ENCODE measurements at places on chromosomes 5 and 9. TPM values are rescaled to one million over a fixed set of nuclear protein-coding genes. Genes with fewer than 3 reads are reported as not detected.

DNA sequence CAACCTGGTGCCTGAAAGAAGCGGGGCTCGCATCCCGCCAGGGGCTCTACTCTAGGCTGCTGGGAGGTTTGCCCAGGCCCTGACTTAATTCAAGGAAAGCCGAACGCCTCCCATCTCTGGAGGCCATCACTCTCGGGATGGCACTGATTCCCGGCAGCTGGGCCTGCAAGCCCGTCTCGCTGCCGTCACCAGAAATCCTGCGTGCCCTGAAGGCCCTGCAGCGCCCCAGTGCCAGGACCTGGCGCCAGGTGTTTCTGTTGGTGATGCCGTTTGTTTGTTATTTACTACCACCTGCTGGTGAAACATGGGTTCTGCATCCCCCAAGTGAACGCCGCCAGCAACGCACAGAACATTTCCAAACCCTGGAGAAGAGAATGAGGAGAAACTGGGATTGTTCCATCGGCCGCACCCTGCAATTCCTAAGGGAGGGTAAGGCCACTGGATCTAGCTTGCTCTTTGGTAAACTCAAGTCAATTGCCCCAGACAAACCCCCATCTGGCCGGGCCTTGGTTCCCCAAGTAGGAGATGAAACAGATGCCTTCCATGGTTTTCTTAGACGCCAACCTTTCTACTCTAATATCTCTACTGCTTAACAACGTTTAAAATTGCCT is 77.9 kb downstream of the AK8 start:
- peak; percentile 69 for DNase-seq

The INSL6 gene
- not detected for total RNA-seq

The PRSS3 gene
- total RNA-seq: not detected

GRCh38 chr9:110220809-110221208 is 12.8 kb upstream of the C9orf152 start:
- no peak for DNase-seq

- DNase-seq: no peak
Measured at GRCh38 chr9:134616341-134616740, 25.3 kb upstream of the COL5A1 start.

The FST gene
- total RNA-seq: 1.1 TPM

- DNase-seq: no peak
Measured at GRCh38 chr5:141632650-141633049, 4.0 kb downstream of the HDAC3 start.

GRCh38 chr9:107043886-107044285 is 180.9 kb downstream of the ZNF462 start:
- no peak for DNase-seq

The GMCL2 gene
- not detected for total RNA-seq

DNA sequence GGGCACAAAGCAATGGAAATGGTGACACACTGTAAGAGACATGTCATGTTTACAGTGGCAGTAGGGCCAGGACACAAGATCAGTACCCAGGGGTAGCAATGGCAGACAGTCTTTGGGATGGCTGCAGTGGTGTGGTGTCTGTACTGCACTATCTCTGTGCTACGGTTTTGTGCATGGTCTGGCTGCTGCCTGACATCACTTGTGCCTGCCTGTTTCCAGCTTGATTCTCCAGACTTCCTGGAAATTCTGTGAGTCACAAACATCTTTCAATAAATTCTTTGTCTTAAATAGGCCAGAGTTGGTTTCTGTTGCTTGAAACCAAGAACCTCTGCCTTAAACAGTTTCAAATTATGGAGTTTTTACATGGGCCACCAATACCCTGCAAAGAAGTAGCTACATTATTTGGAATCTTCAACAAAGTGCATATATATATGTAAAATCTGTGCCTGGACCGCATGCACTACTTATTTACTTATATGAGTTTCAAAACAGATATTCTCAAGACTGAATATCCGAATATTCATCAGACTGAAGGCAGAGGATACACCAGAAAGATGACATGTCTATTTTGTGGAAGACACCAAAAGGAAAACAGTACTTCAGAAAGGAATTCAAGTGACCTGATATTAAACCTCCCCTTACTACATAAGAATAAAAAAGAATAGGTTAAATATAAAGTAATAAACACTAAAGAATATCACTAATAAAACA is 188.1 kb downstream of the RFX3 start:
- DNase-seq: no peak

DNA sequence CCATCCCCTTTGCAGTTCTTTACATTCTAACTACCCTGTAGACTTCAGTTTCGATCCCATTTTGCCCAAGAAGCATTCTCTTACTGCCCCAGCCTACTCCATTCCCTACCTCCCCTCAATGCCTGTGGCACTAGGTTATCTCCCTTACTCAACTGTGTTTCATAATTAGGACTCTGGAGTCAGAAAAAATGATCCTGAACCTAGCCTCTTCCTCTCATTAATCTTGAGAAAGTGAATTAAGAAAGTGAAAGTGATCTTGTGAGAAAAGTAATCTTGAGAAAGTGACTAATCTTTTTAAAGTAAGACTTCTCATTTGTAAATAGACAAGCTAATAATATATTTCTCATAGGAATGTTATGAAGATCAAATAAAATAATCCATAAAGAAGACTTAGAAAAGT is 444.0 kb upstream of the TRPC7 start:
- no peak for DNase-seq

The HARS2 gene
- total RNA-seq: 59.6 TPM

DNA sequence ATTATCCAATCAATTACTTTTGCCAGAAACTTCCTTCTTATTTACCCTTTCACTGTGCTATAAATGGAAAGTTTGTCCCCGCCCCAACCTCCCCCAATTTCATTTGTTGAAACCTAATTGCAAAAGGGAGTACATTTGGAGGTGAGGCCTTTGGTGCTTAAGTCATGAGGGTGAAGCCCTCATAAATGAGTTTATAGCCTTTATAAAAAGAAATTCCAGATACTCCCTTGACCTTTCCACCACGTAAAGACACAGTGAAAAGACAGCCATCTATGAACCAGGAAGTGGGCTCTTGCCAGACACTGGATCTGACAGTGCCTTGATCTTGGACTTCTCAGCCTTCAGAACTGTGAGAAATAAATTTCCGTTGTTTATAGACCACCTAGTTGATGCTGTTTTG is 82.3 kb downstream of the NUDT12 start:
- no peak for DNase-seq

- no peak for DNase-seq
Measured at GRCh38 chr9:137663584-137663983, 44.8 kb downstream of the EHMT1 start.

The TRIM32 gene
- total RNA-seq: 16.8 TPM

The ADAMTS19 gene
- total RNA-seq: not detected

DNA sequence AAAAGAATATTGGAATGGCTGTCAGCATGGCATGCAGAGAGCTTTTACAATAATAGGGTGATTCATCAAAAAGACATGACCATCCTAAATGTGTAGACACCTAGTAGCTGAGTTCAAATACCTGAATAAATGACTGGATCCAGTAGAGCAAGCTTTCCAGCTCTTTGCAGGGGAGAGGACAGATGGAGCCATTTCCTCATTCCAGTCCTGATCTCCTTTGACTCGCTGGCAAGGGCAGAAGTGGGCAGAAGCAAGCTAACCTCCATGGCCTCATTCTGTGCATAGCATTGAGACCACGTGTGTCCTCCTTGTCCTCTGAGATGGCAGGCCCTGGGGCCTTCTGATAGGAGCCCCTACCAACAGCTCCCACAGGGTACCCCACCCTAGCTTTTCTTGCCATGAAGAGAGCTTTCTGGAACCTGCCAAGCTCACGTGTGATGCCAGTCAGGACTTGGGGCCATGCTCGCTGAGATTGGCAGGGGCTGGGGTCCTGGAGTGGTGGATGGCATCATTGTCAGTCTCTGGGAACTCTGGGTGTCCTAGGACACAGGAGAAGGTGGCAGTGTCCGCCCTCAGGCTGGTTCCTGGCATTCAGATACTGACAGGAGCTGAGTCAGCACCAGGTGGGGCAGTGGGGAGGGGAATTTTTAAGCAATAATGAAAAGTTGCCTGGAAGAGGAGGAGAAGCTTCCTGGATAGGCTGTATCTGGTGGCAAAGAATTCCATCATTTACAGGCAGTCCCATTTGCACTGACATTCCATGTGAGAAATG is 33.6 kb downstream of the WWC1 start:
- no peak for DNase-seq

The GNPDA1 gene
- total RNA-seq: 17.7 TPM

GRCh38 chr5:137280656-137281055 is 218.5 kb downstream of the SPOCK1 start:
- no peak for DNase-seq

The KCNV2 gene
- total RNA-seq: not detected

- DNase-seq: no peak
Measured at GRCh38 chr5:11384441-11385250, 519.6 kb downstream of the CTNND2 start.

DNA sequence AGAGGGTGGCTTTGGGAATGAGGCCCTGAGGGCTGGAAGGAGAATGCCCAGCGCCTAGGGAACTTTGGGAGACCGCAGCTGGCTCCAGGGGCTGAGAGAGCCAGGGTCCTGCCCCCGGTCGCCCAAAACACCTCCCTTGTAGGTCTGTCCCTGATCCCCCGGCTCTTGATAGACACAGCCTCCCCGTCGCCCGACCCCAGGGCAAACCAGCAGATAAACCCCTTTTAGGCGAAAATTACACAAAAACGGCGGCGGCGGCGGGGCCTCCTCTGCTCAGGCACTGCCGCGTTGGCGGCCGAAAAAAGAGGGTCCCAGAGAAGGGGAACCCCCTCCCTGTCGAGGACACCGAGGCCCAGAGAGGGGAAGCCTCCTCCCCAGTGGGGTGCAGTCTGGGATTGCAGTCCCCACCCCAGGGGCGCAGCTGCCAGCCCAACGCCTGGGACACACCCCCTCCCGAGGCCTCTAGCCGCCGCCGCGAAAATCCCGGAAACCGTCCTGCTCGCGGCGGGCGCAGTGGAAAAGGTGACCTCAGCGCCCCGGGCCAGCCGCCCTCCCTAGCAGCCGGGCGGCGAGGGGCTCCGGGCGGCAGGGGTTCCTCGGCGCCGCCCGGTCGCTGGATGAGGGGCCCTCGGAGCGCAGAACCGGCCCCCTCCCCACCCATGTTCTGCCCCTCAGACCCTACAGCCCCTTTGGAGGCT is 3.1 kb upstream of the BARX1 start:
- no peak for DNase-seq

DNA sequence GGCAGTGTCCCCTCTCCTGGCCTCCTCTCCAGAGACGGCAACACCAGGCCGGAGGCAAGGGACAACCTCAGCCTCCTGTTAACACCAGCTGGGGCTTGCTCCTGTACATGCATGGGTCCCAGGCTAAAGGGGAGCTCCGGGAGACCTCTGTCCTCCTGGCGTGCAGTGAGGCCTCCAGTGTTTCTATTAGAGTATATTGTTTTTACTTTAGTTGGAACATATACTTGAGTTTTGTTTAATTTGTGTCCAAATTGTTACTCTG is 12.0 kb upstream of the IRX2 start:
- no peak for DNase-seq

GRCh38 chr5:98605426-98605825 is 168.0 kb upstream of the RGMB start:
- no peak for DNase-seq

The ZBED3 gene
- total RNA-seq: 4.0 TPM

- DNase-seq: no peak
Measured at GRCh38 chr5:107072440-107072839, 598.3 kb downstream of the EFNA5 start.

DNA sequence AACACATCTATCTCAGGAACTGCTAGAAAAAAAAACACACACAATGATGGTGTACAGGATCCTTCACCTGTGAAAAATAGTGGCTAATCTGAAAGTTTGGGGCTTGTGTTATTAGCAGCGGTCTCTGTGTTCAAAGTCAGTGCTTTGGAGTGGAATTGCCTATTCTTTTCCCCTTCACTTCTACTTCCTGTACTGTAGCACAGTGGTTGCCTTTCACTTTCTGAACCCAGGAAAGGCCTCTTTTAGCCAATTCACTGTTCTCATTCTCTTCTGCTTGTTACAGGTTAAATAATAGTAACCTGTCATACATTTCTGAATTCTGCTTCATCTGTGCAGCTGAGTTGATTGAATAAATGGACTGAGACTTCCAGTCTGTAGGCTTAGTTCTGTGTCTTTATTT is 161.3 kb upstream of the RGS7BP start:
- no peak for DNase-seq

The C8G gene
- 0.89 TPM for total RNA-seq

The UNC13B gene
- total RNA-seq: 1.3 TPM

DNA sequence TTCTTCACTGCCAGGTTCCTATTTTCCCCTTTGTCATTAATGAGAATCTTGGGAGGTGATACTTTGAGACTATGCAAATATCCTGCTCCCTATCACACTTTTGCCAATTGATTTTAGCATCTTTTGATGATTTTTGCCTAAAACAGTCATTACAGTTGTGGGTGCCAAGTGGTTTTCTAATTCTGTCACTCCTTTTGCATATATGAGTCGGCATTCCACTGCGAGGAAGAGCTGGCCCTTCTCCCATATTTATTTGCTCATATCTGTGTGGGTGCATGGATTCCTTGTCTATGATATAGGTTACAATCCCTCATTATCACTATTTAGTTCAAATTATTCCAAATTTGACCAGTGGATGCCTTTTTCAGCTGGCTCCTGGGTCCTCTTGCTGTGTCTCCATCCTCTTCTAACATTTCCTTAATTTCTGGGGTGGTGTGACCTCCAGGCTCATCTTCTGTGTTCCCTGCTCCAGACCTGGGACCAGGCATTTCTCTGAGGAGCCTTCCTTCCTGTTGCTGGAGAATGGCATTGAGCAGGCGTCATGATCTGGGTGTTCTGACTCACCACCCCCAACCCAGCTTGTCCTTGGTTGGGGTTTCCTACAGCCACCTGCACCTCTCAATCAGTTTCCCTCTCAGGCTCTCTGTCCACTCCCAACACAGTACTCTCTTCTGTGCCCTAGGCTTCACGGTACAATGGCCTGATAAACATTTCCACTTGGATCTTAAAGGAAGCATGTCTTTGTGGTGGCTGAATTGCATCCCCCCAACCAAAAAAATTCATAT is 106.7 kb downstream of the NXNL2 start:
- DNase-seq: no peak

DNA sequence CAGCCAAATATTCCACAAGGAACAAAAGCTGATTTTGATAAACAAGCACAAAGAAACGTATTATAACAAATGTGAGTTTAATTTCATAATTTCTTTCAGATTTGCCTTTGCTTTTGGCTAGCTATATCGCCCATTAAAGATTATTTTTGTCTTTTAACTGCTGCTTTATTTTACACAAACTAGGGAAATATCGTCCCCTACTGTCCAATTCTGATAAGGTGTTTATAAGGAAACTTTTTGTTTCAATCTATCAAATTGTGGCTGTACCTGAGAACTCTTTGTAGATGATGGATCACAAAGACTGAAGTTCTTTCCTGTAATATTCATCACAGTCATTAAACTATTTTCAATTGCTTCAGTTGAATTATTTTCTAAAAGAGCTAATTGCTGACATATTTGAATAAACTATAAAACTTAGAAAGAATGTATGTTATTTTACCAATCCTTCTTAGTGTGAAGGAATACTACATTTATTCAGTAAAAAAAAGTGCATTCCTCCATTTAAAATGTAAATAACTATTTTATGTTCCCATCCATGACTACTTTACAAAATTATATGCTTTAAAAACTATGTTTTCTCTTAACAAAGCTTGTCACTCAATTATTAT is 431.3 kb upstream of the ITGA1 start:
- no peak for DNase-seq

The GARNL3 gene
- total RNA-seq: 4.1 TPM
